ENCODE measurements at places on chromosomes 4 and X. TPM values are rescaled to one million over a fixed set of nuclear protein-coding genes. Genes with fewer than 3 reads are reported as not detected.

Gene XPNPEP2
- total RNA-seq = not detected

DNA sequence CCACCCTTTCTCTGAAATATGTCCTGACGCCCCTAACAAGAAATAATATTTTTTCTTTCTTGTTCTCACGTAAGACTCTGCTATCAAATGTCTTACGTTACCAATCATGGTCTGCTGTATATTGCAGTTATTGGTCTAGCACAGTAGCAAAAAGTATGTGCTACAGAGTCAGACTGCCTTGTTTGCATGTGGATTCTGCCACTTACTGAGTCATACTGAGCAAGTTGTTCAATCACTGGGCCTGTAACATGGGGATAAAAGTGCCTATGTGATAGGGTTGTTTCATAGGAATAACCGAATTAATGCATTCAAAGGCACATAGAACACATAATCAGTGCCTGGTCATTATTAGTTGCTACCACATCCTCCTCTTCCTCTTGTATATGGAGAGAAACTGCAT is 14.1 kb downstream of the RPGR start:
- no peaks in the 10 kb centered on the region for H3K27me3 ChIP-seq
- 0 out of 2 replicates have a peak, but pooled peaks cover 3% of the 10 kb centered on the region for H3K36me3 ChIP-seq
- DNase-seq = peak; percentile 11
- H3K27ac ChIP-seq = peak overlapping the region; percentile 70
- H3K4me3 ChIP-seq = peak overlapping the region; percentile 67
- H3K4me1 ChIP-seq = peaks cover 32% of the 10 kb centered on the region

DNA sequence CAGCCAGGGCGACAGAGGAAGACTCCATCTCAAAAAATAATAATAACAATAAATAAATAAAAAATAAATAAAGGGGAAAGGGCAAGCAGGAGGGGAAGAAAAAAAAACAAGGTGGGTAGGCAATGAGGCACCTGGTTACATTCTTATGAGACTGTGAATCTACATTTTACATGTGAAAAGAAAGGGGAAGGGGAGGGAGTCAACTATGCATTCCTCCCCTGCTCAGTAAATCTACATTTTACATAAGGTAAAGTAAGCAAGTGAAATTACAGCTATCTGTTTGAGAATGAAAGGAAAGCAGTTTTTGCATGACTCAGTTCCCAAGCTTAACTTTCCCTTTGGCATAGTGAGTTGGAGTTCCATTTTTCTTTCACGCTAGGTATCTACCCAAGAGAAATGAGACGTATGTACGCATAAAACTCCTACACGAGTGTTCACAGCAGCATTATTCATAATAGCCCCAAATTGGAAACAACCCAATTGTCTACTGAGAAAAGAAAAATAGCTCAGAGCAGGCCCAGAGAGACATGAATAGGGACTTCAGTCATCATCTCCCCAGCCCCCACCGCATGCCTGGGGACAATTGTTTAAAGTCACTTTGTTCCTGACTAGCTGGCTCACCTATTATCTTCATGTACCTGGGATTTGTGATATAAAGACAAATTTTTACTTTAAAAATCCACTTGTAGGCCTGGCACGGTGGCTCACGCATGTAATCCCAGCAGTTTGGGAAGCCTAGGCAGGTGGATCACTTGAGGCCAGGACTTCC is 52.4 kb downstream of the DDX3X start:
- no peak overlapping the region for H3K27ac ChIP-seq
- H3K4me1 ChIP-seq = peaks cover 25% of the 10 kb centered on the region
- no peak for DNase-seq
- no peak overlapping the region for H3K4me3 ChIP-seq
- H3K27me3 ChIP-seq = peaks cover 2% of the 10 kb centered on the region
- H3K36me3 ChIP-seq = no peaks in the 10 kb centered on the region

- peaks cover 29% of the 10 kb centered on the region for H3K4me1 ChIP-seq
- no peak overlapping the region for H3K27ac ChIP-seq
- H3K27me3 ChIP-seq = peaks cover 2% of the 10 kb centered on the region
- H3K36me3 ChIP-seq = no peaks in the 10 kb centered on the region
These were observed 261.2 kb downstream of the CBLL2 start for GRCh38 chrX:22533898-22534297.

Gene TMPRSS11B
- not detected for total RNA-seq

GRCh38 chrX:70168238-70169188 is 8.8 kb upstream of the DGAT2L6 start:
- peak overlapping the region; percentile 59 for H3K4me3 ChIP-seq
- peaks cover 13% of the 10 kb centered on the region for H3K36me3 ChIP-seq
- peak overlapping the region; percentile 96 for H3K27ac ChIP-seq
- peaks cover 62% of the 10 kb centered on the region for H3K4me1 ChIP-seq
- peak; percentile 55 for DNase-seq
- peaks cover 2% of the 10 kb centered on the region for H3K27me3 ChIP-seq

- H3K36me3 ChIP-seq = no peaks in the 10 kb centered on the region
- H3K4me1 ChIP-seq = no peaks in the 10 kb centered on the region
- no peak for DNase-seq
- H3K4me3 ChIP-seq = no peak overlapping the region
These were observed 242.2 kb upstream of the PCDH18 start for GRCh38 chr4:137774501-137774900.
